ENCODE measurements at places on chromosomes 12 and 14.

GRCh38 chr14:93543766-93544165 is 113.0 kb downstream of the UNC79 start:
- DNase-seq: no peak

DNA sequence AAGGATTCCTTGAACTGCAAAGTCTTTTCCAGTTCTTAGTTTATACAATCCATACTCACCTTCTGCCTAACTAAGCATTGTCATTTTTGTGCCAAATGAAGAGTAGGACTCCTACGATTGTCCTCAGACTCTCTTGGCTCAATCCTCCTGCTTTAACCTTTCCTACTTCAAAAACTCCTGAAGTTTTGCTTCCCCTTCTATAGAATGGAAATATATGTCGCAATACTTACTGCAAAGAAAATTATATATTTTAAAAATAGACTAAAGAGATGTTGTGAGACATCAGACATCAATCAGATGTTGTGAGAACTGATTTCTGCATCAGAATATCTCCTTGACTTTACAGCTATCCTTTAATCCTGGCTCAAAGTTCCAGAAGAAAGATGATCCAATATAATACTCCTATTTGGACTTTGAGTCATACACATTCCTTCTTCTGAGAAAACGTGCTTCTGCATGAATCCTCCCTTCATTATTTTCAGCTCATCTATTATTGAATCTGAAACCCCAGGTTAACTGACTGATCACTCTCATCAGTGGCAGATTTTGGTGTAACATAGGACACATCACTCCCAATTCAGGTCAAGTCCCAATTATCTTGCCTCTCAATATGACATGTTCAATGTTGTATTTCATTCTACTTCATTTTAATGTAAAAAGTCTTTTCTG is 48.8 kb downstream of the A2M start:
- no peak for DNase-seq

GRCh38 chr12:53173085-53173715 is 7.3 kb upstream of the ZNF740 start:
- no peak for DNase-seq

- no peak for DNase-seq
Observed at GRCh38 chr12:82648259-82648909, 38.3 kb upstream of the TMTC2 start.

GRCh38 chr14:33026850-33027430 is 88.3 kb downstream of the NPAS3 start:
- no peak for DNase-seq

- no peak for DNase-seq
Observed at GRCh38 chr14:23896609-23897153, 56.9 kb upstream of the DHRS4 start.

GRCh38 chr14:77024171-77024691 is 4.3 kb downstream of the IRF2BPL start:
- DNase-seq: no peak

DNA sequence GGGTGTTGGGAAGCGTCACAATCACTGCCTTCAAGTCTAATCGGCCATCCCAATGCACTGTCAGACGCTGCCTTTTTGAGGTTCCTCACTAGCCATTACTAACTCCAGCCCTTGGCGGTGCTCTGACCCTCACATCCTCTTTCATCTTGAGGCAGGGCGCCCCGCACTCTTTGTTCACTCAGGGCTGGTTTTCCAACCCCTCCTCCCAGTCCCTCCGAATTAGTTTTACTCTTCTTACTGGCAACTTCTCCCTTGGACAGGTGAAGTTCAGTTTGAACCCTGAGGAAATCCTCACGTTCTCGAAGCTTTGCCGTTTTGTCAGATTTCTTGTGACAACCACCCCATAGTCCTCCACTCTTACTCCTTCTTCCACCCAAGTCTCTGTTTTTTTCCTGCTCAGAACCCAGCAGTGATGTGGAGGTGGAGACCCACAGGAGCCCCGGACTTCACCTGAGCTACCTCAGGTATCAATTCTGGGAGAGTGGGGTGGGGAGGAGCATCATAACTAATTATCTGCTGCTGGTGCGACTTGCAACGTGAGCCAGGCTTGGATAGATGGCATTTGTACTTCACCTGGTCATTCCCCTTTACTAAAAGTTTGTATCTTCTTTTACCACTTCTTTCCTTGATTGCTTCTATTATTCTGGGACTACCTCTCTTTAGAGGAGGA is 757 bp downstream of the ZC3H10 start:
- DNase-seq: no peak

GRCh38 chr14:36048667-36049066 is 127.9 kb downstream of the PTCSC3 start:
- no peak for DNase-seq

- DNase-seq: no peak
Observed at GRCh38 chr14:33678005-33678404, 272.9 kb downstream of the EGLN3 start.

DNA sequence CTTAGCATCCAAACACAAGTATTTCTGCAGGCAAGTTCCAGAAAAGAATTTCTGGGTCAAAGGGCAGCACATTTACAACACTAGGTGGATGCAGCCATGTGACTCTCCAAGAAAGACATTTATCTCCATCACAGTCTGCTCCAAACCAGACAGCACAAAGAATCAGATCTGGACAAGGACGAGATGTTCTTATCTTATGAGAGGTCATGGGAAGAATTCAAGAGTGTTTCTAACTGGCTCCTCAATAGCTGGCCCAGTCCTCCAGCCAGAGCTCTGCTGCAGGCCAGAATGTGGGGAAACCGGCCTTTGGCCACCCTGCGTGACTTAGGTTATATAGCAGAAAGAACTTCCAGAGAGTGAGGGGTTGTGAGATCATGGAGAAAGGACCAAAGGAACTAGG is 17.4 kb downstream of the TMEM119 start:
- DNase-seq: no peak

DNA sequence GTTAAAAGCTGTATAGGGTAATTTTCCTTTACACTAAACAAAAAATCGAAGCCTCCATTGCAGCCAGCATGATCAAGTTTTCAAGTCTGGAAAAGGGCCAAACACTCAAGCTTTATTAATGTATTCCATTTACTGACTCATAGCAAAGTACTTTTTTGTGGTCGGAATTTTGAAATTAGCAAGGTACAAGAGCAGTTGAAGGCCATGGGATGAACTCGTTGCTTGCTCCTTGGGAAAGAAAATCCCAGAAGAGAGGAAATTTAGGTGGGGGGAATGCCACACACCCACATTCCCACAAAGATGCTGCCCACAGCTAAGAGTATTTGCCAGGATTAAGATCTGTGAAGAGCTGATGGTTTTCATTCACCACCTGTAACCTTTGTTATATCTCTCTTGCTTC is 333.7 kb downstream of the EGLN3 start:
- no peak for DNase-seq

DNA sequence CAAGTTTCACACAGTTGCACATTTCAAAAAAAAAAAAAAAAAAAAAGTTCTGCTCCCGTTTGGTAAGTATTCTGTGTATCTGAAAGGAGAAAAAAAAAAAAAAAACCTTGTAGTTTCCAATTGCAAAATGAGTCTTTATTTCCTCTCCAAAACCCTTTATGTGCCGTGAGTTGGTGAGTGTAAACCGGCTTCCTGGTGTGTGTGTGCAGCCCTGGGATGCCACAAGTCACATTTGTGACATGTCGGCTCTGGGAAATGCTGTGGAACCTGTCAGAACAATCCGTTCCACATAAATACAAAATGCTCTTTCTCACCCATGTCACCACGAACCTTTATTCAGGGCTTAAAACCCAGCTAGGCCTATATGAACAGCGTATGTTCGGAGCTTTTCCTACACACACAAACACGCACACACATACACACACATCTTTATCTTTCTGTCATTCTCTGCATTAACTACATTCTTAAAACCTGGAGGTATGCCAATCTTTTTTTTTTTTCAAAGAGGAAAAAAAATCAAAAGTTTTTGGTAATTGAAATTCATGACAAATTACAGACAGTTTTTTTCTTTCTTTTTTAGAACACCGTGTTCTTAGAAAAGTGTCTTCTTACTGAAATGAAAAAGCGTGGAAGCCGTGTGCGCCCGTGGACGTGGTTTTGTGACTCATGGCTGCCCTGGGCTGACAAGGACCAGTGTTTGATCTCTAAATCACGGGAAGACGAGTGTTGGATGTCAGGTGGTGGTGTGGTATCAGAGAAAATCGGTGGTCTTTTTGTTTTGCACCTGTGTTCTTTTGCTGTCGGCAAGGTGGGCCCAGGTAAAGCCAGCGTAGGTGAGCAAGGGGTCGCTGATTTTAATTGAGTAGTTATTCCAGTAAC is 612.0 kb downstream of the VRK1 start:
- no peak for DNase-seq

DNA sequence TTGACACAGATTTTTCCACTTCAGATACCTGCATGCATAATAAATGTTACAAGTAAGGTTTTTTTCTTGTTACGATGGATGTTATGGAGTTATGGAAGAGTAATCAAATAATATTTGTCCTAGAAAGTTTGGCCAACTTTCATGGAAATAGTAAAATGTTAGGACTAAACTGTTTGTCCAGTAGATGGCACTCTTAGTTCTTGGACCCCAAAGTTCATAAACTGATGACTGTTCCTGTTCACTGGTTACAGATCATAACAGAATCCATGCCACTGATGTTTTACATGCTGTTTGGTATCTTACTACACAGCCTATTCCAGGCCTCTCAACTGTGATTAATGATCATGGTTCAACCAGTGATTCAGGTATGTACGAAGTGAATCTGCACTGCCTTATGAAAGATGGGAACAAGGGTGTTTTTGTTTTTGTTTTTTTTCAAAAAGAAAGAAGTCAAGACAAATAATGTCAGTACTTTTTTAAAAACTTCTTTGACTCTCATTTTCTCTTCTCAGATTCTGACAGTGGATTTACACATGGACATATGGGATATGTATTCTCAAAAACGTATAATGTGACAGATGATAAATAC is 48.8 kb upstream of the SLCO1C1 start:
- DNase-seq: no peak

DNA sequence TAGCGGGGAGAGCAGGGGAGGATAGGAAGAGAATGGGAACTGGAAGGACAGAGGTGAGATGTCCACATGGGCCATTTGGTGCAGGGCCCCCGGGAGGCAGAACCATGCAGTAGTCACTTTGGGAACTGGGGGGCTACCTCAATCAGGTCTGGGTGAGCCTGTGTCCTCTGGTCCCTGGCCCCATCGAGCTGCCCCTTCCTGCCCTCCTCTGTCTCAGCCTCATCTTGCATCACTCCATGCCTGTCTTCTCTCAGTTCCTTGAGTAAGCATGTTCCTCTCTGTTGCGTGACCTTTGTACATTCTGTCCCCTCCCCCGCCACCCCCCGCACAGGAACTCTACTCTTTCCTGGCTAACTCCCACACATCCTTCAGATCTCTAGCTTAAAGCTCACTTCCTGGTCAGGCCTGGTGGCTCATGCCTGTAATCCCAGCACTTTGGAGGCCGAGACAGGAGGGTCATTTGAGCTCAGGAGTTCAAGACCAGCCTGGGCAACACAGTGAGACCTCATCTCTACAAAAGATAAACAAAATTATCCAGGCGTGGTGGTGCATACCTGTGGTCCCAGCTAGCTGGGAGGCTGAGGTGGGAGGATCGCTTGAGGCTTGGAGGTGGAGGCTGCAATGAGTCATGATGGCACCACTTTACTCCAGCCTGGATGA is 23.2 kb downstream of the FOS start:
- DNase-seq: no peak

- DNase-seq: peak; percentile 33
Observed at GRCh38 chr12:120496413-120497340, 764 bp downstream of the DYNLL1 start.

- DNase-seq: no peak
Observed at GRCh38 chr14:105401699-105402098, 3.4 kb downstream of the TEX22 start.

DNA sequence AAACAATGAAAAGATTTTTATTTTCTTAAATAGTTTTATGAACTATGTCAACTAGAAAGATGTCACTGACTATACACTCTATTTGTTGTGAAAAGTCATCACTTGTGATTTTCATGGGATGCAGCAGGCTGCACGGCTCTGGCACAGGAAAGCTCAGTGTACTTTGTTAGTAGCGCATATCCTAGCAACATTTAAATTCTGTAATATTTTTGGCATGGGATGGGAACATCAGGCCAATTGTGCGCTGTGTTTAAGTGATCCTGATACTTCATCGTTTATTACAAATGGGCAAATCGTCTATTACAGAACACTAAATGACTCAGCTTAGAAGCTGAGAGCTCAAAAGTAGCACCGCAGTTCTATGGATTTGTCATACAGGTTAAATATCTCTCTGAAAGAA is 60.7 kb upstream of the SAV1 start:
- no peak for DNase-seq

GRCh38 chr12:100381379-100381778 is 24.5 kb downstream of the SLC17A8 start:
- DNase-seq: no peak

- DNase-seq: peak; percentile 14
Observed at GRCh38 chr12:121295746-121296617, 527 bp downstream of the CAMKK2 start.

- DNase-seq: peak; percentile 25
Observed at GRCh38 chr12:68113644-68114043, 45.9 kb downstream of the IFNG start.

GRCh38 chr12:114664651-114665320 is 19.2 kb downstream of the TBX3 start:
- DNase-seq: no peak
